ENCODE measurements at places on chromosomes 2 and 18.
A peak's percentile ranks its signal among the peaks of the same experiment; 100 is the strongest.

DNA sequence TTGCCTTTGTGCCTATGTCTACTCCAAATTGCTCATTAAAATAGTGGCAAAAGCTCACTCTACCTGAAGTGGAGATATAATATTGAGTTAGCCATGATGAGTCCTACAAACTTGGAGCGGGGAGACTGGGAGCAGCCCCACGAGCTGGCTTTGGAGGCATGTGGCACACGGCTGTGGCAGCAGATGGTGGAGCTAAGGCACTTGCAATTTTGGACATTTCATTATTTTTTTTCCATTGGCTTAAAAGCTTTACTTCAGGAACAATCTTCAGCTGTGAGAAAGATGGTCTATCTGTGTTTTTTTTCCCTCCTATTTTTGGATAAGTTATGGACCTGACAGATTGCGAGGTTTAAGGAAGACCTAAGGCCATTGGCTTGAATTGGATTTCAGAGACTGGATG is 578.3 kb downstream of the CMPK2 start:
- DNase-seq, result no peak

DNA sequence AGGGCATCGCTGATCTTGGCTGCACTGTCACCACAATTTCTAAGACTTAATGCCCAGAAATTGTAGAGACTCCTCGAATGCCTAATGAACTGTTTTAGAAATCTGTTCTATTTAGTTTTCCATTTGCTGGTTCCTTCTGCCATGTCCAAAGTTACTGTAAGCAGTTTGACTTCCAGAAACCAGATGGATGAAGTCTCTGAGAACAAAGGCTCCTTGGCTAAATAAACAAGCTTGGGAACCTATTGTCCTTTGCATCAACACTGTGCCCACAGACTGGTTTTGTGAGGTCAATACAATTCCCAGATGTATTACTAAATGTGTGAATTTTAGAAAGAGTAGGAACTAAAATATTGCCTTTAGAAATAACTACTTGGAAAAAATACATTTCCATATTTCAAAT is 600.2 kb downstream of the NYAP2 start:
- no peak for DNase-seq

DNA sequence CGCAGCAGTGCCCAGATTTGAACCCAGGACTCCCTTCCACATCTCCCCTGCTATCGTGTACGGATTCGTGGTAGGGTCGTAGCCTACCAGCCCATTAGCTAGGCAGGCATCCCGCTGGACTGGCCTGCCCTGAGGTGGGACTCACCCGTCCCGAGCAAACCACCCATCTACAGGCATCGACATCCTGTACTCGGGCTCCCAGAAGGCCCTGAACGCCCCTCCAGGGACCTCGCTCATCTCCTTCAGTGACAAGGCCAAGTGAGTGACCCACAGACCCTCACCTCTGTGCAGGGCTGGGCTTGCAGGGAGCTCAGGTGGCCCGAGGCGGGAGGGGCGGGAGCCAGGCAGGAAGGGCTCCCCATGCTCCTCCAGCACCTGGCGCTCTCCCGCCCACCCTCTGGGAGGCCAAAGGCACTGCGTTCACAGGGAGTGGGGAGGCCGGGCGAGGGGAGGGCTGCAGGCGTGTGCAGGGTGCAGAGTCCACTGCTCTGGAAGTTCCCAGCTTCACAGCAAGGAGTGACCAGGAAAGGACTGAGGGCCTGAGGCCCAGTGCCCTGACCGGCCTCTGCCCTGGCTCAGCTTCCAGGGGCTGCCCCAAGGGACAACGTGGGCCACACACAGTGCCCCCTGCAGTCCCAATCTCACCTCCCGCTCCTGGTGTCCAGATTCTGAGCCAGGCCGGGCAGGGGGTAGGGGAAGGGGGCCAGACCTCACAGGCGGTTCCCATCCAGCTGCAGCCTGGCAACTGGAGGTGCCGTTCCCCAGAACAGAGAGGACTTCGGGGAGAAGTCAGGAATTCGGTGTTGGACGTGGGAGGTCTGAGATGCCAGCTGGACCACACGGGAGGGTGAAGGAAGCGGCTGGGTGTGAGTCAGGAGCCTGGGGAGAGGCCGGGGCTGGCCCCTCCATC is 5.4 kb downstream of the AGXT start:
- no peak for DNase-seq

DNA sequence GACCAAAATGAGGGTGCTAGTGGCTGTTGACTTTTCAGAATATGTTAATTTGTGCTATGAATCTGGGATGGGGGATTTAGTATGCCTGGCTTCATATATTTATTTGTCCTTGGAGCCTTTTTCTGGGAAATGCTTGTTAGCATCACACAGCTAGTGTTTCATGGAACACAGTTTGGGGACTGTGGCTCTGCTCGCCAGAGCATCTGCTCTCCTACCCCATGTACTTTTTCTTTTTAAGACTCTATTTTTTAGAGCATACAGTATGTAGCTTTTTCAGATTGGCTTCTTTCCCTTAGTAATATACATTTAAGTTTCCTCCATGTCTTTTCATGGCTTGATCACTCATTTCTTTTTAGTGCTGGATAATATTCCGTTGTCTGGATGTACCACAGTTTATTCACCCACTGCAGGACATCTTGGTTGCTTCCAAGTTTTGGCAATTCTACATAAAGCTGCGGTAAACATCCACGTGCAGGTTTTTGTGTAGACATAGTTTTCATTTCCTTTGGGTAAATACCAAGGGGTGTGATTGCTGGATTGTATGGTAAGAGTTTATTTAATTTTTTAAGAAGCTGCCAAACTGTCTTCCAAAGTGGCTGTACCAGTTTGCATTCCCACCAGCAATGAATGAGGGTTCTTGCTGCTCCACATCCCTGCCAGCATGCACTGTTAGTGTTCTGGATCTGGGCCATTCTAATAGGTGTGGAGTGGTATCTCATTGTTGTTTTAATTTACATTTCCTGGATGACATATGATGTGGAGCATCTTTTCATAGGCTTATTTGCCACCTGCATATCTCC is 44.1 kb downstream of the EFR3B start:
- DNase-seq, result no peak

- no peak for DNase-seq
Observed at GRCh38 chr2:181778621-181779201, 98.4 kb upstream of the NEUROD1 start.

GRCh38 chr2:196274387-196274809 is 103.0 kb upstream of the STK17B start:
- DNase-seq, result no peak

GRCh38 chr2:67485431-67485830 is 88.3 kb downstream of the ETAA1 start:
- no peak for DNase-seq

DNA sequence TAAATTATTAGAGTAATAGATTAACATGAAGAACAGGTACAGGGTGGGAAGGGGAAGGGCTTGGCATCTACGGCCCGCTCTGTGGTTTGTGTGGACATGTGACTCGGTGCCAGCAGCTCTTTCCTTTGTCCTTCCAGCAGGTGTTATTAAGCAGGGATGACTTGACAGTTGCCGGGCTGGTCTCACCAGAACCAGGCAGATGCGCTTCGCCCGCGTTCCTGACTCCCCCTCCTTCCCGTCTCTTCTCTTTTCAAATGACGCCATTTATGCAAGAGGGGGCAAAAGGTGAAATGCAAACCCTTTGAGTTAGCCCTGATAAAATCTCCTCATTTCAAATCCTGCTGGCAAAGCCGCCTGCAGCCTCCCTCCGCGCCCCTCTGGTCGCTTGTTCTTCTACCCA is 38.9 kb upstream of the MGAT4A start:
- peak; percentile 27 for DNase-seq

GRCh38 chr18:2337552-2338141 is 233.7 kb downstream of the METTL4 start:
- DNase-seq, result peak; percentile 50

DNA sequence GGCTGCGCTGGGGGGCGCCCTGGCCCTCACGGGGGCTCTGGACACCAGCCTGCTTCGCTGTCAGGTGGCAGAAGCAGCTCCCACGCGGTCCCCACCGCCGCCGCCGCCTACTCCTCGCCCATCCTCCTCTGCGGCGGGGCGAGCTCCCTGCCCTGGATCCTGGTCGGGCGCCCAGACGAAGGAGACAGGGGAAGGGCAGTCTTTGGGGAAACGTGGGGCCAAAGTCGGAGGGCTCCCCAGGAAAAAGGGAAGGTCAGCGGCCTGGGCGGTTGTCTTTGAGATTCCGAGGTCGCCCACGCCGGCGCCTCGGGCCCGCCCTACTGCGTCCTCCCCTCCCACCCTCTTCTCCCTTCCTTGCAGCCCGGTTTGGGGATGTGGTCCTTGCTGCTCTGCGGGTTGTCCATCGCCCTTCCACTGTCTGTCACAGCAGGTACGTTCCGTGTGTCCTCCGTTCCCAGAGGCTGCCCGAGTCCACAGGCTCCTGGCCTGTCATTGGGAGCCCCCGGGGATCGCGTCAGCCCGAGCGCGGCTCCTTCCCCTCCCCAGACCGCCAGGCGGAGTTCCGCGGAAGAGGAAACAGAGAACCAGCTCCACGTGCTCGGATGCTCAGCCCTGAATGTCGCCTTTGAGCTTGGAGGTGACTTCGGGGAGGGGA is 800 bp downstream of the IL1RL2 start:
- DNase-seq, result peak; percentile 60

DNA sequence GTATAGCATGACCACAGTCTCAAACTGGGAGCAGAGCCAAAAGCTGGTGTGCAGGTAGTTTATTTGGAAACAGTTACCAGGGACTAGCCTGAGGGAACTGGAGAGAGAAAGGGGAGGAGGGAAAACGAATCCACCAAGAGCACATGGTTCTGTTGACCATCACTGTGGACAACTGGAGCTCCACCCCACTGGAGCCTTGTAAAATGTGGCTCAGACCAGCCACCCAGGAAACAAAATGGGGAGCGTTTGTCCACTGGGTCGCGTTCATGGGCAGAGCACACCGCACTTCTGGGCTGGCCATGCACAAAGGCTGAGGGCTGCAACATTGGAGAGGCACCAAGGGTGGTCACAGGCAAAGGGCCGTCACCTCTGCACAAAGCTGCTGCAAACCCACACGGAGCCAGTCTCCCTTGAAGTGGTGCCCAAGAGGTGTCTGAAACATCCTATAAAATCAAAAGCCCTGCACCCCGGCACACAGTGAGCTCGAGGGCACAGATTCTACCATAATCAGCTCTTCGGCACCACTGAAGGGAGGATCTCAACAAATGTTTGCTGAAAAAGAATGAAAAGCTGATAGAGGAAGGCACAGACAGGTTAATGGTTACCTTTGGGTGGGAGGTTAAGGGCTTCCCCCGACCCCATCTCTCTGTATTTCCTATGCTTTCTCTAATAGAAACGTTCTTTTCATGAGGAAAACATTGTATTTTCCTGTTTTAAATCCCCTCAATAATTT is 192.9 kb downstream of the INHBB start:
- DNase-seq, result no peak

- DNase-seq, result no peak
Observed at GRCh38 chr18:46324087-46324955, 220.1 kb downstream of the HAUS1 start.

GRCh38 chr2:20660506-20661420 is 6.2 kb upstream of the GDF7 start:
- no peak for DNase-seq

DNA sequence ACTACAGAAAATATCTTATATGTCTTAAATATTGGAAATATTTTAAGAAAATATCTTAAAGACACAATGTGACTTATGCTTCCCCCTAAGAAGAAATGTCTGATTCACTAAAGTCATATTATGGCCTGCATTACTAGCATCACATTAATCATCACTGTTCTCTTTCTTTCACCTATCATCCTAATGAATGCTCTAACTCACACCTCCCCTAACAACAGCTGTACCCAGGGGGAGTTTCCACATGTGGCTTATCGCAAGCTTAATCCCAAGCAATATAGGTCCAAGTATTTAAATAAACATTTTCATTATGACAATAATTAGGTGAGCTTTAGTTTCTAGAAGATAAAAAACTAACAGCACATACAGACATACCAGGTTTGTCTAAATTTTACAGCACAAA is 39.6 kb downstream of the REV1 start:
- no peak for DNase-seq

DNA sequence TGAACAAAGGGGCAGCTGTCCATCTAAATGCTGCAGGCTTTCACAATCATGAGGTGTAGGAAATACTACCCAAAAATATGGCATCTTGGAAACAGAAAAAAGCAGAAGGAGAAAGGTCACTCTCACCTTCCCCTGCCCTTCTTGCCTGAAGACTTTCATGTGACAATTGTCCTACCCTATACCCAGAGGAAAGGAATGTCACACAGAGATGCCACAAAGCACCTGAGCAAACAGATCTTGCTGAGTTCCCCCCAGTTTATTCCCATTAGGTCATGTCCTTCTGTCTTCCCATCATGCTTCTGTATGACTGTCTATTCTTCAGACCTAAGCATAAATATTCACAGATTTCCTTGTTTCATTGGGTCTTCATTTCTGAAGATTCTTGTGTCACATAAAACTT is 116.6 kb upstream of the MSH6 start:
- no peak for DNase-seq

- DNase-seq, result no peak
Observed at GRCh38 chr18:62572456-62572855, 49.6 kb downstream of the ZCCHC2 start.

DNA sequence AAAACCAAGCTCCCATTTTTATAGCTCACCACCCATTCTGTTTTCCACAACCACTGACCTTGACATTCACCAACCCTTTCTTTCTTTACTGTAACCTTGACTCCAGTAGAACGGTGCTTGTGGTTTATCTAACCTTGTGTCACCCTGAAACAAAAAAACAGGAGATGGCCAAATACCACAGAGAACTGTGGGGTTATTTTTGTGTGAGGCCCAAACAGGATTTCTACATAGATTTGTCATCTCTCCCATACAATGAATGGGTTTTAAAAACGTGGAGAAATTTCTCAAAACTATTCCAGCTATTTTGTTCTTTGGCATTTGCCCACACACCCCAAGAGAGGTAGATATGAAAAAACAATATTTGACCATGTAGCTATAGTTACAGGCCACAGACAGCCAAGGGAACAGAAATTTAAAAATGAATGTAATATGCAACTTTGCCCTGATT is 231.3 kb upstream of the TANK start:
- DNase-seq, result no peak

DNA sequence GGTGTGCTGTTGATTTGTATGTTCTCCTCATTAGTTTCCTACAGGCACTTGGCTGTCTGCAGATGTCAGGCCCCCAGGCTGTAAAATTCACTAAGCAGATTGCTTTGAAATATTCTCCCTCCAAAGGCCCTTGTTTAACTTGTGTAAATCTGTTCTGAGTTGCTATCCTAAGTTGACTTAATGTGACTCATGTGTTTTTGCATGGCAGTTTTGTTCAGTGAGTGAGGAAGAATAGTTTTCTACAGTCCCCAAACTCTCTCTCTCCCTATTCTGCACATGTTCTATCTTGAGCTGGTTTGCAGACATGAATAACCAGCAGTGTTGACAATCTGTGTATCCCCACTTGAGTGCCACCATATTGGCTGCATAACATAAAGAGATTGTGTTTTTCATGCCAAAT is 1005.4 kb upstream of the DDX18 start:
- no peak for DNase-seq

- no peak for DNase-seq
Observed at GRCh38 chr2:85705680-85706039, 11.5 kb downstream of the GNLY start.

- no peak for DNase-seq
Observed at GRCh38 chr2:64533882-64534281, 9.8 kb downstream of the AFTPH start.

GRCh38 chr2:191899410-191899809 is 52.5 kb upstream of the CAVIN2 start:
- DNase-seq, result no peak

GRCh38 chr2:69469784-69470183 is 32.5 kb upstream of the NFU1 start:
- DNase-seq, result no peak

- no peak for DNase-seq
Observed at GRCh38 chr2:109387778-109388469, 225.8 kb downstream of the SEPTIN10 start.

All from activated naive CD4-positive, alpha-beta T cell treated with anti-CD3 and anti-CD28 coated beads, Interleukin-2, amount 50 U/mL, for 16 hours (primary cell).